ENCODE measurements at places on chromosomes 13 and 19. TPM values are rescaled to one million over a fixed set of nuclear protein-coding genes. Genes with fewer than 3 reads are reported as not detected.

GRCh38 chr13:80881942-80882445 lies 541.1 kb upstream of the SPRY2 start:
- DNase-seq: no peak

DNA sequence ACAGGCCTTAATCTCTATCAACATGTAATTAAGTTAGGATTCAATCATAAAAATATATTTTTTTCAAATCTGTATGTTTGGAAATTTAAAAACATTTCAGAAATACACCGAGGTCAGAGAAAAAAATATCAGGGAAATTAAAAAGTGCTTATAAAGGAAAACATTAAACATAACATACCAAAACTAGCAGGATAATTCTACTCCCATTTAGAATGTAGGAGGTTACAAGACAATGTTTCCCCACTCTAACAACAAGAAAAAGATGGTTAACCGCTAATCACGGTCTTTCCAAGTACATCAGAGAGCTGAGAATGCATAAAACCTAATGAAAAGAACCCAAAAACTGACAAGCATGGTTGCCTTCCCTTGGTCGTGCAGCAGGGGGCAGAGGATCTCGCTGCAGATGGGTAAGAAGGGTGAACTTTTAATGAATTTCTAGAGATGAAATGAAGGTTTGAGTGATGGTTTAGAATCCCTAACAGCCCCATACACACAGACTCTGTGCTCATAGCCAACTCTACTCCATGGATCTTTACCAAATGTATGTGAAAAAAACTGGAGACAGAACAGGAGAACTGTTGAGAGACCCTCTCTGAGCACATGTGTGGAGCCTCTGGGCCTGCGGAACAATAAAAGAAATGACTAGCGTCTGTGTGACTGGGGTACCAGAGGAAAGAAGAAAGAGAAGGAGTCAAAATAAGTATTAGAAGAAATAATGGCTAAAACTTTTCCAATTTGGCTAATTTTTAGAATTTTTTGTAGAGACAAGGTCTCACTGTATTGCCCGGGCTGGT lies 51.3 kb upstream of the LSM14A start:
- peak; percentile 11 for DNase-seq

GRCh38 chr19:54356444-54357056 lies 8.2 kb downstream of the LAIR1 start:
- DNase-seq: no peak

- DNase-seq: no peak
Observed at GRCh38 chr19:16096280-16096855, 15.3 kb upstream of the RAB8A start.

DNA sequence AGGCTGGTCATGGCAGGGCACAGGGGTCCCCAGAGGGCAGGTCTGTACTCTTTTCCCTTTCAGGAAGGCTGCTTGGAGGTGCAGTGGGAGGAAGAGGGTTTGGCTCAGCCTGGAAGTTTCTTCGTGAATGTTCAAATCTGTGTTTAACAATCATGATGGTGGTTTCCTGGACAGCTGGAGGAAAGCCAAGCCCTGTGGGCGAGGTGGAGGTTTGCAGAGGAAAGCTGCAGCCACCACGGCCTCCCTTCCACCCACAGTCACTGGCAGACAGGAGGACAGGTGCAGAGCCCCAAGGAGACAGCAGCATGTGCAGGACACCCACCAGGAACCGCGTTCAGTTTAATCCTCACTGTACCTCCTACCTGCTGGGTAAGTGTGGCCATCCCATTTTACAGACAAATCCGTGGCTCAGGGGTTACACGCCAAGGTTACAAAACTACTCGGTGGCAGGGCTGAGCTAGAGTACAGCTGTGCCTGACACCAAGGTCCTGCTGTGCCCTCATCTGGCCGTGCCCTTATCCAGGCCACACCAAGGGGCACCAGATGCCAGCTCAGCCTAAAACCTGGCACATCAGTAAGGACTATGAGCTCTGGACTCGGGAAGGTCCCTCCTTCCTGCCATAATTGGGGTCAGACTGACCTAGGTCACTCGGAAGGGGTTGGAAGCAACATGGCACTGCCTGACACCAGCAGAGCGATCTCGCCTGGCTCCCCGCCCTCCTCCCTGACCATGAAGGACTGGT lies 34.1 kb downstream of the SUGP2 start:
- peak; percentile 45 for DNase-seq

DNA sequence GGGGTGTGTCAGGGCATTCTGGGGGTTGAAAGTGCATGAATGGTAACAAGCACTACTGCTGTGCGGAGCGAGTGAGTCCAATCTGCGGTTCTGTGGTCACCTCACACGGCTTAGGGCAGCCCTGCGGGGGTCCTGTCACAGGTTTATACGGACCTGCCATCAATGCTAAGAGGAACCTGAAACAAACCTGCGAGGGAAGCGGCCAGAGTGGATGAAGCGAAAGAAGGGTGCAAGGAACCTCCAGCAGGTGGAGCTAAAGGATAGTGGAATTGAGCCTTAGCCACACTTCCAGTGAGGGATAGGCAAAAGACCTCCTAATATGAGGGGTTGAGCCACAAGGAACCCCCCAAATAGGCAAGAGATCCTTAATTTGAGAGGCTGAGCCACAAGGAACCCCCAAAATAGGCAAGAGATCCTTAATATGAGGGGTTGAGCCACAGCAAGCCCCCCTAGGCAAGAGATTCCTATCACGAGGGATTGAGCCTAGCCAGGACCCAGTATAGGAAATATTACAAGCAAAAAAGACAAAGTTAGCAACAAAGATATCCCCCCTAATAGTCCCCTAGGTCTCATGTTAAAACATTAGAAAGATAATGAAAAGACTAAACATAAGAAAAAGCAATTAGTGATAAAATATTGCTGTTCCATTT lies 6.3 kb upstream of the ZNF69 start:
- DNase-seq: peak; percentile 87

GRCh38 chr19:51477344-51477743 lies 995 bp upstream of the CEACAM18 start:
- DNase-seq: no peak

GRCh38 chr13:70484931-70485330 lies 376.7 kb upstream of the KLHL1 start:
- DNase-seq: no peak

GRCh38 chr19:14434543-14435319 lies 1.6 kb downstream of the PKN1 start:
- DNase-seq: peak; percentile 47

Gene C3
- under 0.01 TPM for total RNA-seq

Gene PRTN3
- 34.7 TPM for total RNA-seq

Gene GPR12
- total RNA-seq: 0.81 TPM
